Right atrium auricular region (tissue), 2 donors: ENCODE measurements at places on chromosomes 6 and 20. TPM values are rescaled to one million over a fixed set of nuclear protein-coding genes. Genes with fewer than 3 reads are reported as not detected.

Gene ZSCAN23
- 0.59 TPM for total RNA-seq

Gene TUBB1
- total RNA-seq, result 0.19 TPM

DNA sequence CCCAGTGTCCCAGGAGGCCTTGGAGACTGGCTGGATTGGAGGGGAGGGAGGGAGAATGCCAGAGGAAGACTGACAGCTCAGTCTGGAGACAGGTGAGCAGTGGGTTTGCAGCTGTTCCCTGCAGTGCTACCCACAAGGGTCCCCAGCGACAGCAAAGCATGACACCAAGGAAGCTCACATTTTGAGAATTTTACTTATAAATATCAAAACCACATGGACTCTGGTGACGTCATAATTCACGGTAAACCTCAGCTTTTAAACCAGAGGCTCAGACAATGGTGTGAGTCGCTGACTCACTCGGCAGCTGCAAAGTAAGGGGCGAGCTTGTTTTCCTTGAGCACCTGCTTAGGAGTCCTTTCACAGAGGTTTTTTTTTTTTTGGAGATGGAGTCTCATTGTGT lies 65.2 kb downstream of the THBS2 start:
- no peak for DNase-seq

Gene HUS1B
- total RNA-seq, result not detected

- DNase-seq, result no peak
These were observed 45.5 kb upstream of the ENTPD6 start for GRCh38 chr20:25150016-25150415.
